ENCODE measurements at places on chromosomes 7 and 10. TPM values are rescaled to one million over a fixed set of nuclear protein-coding genes. Genes with fewer than 3 reads are reported as not detected.

The FAM25A gene
- not detected for polyA plus RNA-seq

The ARF5 gene
- 150 TPM for polyA plus RNA-seq

- no peak for DNase-seq
These were observed 140.7 kb upstream of the HABP2 start for GRCh38 chr10:113412161-113412560.

DNA sequence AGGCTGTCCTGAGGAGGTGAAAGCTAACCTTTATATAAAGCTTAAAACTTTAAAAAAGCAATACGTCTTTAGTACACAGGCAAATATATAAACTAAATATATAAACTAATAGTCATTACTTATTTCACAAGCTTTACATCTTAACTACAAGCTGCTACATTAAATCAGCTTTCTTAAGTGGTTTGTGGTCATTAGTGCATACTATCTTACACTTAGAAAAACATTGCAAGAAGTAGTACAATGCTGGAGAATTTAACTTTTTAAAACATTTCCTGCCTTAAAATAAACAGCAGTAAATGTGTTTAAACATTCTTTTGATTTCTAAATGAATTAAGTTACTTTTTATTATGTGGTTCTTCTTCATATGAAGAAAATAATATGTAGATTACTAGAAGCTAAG lies 36.3 kb downstream of the MET start:
- no peak for DNase-seq

GRCh38 chr10:114662646-114663217 lies 4.7 kb upstream of the ABLIM1 start:
- no peak for DNase-seq

DNA sequence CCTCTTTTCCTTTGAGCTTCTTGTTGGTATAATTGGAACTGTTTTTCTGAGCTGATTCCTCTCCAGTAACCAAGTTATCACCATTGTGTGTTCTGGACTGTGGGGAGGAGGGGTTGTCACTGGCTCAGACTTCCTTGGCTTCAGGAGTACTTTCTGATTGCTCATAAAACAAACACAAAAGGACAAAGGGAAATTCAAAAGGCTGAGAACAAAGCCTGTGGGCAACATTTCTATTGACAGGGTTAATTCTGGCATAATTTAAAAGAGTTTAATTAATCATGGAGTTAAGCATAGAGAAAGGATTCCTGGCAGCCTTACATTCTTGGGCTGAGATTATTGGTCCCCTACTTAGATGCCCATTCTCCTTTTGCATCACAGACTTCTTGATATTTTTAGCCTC lies 222.9 kb upstream of the KMT2E start:
- no peak for DNase-seq

DNA sequence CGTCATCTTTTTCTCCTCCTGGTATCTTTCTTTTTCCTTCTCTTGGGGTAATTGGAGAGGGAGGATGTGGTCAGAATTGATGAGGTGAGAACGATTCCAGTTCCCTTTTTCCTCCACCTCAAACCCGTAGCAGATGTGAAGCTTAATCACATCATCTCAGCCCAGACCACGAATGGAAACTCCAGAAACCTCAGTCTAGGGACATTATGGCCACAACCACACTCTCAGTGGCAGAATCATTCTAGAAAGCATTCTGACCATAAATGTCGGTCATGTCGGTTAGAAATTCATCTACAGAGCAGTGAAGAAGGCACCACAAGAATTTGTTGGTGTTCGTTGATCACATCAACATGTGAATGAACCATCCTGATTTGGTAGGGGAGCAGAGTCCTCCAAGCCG lies 78.7 kb downstream of the GATA3 start:
- DNase-seq, result peak; percentile 80
